Osteoblast (primary cell): ENCODE measurements at places on chromosomes 2 and 18.

DNA sequence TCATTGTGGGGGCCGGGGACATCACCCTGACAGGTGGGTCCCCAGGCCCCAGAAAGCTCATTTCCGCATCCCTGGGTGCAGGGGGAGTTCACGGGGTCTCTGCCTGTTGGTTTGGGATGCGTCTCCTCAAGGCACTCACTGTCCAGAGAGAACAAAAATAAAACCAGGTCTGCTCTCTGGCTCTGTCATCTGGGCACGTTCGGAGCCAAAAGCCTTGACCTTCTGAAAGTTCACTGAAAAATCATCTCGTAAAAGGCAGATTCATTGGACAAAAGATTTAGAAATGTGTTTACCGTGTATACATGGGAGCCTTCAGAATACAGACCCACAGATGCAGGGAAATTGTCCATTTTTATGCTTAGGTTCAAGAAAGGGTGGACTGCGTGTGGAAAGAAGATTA lies 26.6 kb downstream of the MLPH start:
- no peak overlapping the region for H3K4me3 ChIP-seq
- DNase-seq, result no peak
- peaks cover 1% of the 10 kb centered on the region for H3K4me1 ChIP-seq
- peak overlapping the region; percentile 48 for H3K27ac ChIP-seq

DNA sequence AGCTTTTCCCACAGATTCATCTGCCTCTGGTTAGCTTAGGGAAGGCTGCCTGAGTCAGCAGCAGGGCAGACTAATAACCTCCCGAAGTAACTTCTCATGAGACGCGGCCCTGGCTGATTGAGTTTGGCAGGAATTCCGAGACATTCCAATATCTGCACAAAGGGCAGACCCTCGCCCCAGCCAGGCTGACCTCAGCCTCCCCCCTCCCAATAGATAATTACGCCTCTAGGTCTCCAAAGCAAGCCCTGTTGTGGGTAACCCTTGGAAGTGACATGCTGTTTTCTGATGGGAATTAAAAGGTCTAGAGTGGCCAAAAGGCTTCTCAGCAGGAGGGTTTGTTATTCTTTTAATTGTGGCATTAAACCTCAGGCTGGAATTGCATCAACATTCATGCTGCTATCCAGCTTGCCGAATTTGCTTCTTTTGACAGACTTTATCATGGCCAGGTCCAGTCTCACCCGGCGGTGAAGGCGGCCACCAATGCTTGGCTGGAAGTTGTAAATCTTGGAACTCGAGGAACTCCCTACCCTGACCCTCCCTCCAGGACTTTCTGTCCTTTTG lies 98.0 kb upstream of the SLC14A2 start:
- peak overlapping the region; percentile 29 for H3K27ac ChIP-seq
- H3K4me1 ChIP-seq, result peaks cover 47% of the 10 kb centered on the region
- DNase-seq, result no peak

- no peaks in the 10 kb centered on the region for H3K36me3 ChIP-seq
- H3K27ac ChIP-seq, result no peak overlapping the region
- no peak for DNase-seq
- H3K27me3 ChIP-seq, result no peaks in the 10 kb centered on the region
These were observed 134.8 kb downstream of the EIPR1 start for GRCh38 chr2:3242747-3243369.

- no peaks in the 10 kb centered on the region for H3K36me3 ChIP-seq
- no peaks in the 10 kb centered on the region for H3K27me3 ChIP-seq
- DNase-seq, result no peak
- peaks cover 25% of the 10 kb centered on the region for H3K4me1 ChIP-seq
- H3K27ac ChIP-seq, result no peak overlapping the region
- H3K4me3 ChIP-seq, result no peak overlapping the region
These were observed 55.0 kb downstream of the IMPA2 start for GRCh38 chr18:12036201-12036751.
